ENCODE measurements at places on chromosomes 1 and 21.

DNA sequence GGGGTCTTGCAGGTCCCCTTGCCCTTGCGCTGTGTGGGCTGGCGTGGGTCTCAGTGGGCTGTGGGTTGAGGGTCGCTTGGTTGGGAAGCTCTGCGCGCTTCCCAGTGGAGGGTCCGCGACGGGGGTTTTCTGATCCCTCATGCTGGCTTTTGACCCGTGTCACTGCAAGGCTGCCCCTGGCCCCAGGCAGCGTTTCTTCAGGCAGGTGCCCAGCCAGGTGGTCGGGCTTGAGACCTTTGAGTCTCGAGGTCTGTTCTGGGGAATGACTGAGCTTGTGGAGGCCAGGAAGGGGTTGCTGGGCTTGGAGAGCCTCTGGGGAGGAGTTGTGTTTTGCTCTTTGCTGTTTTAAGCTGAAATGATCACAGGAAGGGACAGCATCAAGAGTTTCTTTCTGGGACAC is 5.3 kb downstream of the SKI start:
- no peaks in the 10 kb centered on the region for H3K27me3 ChIP-seq
- H3K27ac ChIP-seq, result peak overlapping the region; percentile 64
- peaks cover 85% of the 10 kb centered on the region for H3K4me1 ChIP-seq
- H3K4me3 ChIP-seq, result peak overlapping the region; percentile 91
- no peak for DNase-seq

- no peaks in the 10 kb centered on the region for H3K27me3 ChIP-seq
- H3K4me3 ChIP-seq, result no peak overlapping the region
- H3K4me1 ChIP-seq, result no peaks in the 10 kb centered on the region
- DNase-seq, result no peak
- no peaks in the 10 kb centered on the region for H3K36me3 ChIP-seq
Measured at GRCh38 chr21:37208056-37208721, 58.9 kb downstream of the VPS26C start.

DNA sequence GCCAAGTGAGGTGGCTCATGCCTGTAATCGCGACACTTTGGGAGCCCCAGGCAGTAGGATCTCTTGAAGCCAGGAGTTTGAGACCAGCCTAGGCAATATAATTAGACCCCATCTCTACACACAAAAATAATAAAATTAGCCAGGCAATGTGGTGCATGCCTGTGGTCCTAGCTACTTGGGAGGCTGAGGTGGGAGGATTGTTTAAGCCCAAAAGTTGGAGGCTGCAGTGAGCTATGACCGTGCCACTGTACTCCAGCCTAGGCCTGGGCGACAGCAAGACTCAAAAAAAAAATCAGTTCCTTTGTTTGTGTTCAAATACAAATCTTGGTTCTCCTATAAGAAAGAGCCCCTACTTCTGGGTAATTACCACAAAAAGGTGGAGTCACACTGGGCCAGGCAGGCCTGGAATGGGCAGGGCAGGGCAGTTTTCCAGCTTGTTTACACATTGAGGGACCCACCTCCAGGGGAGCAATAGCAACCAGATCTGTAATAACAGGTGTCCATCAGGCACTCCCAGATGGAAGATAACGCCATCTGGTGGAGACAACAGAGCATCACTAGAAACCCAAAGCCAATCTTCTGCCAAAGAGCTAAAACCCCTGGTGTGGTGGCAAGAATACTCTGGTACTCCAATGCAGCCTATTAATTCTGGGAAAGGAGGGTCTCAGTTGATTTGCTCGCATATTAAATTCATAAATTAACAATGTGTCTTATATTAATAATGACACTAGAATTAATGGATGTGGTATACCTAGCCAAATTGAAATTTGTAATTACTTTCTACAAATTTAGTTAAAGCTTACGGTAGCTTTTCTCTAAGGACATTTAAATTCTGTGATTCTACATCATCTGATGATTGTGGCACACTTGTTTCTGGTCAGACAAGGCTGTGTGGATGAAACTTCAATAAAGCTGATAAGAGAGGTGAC is 13.2 kb downstream of the PPP1R15B start:
- H3K4me3 ChIP-seq, result no peak overlapping the region
- peak; percentile 73 for DNase-seq
- no peaks in the 10 kb centered on the region for H3K27me3 ChIP-seq
- H3K4me1 ChIP-seq, result no peaks in the 10 kb centered on the region
- H3K27ac ChIP-seq, result no peak overlapping the region

- H3K4me3 ChIP-seq, result no peak overlapping the region
- H3K27ac ChIP-seq, result no peak overlapping the region
- H3K4me1 ChIP-seq, result no peaks in the 10 kb centered on the region
- DNase-seq, result no peak
Measured at GRCh38 chr1:12521096-12521495, 96.9 kb downstream of the DHRS3 start.

DNA sequence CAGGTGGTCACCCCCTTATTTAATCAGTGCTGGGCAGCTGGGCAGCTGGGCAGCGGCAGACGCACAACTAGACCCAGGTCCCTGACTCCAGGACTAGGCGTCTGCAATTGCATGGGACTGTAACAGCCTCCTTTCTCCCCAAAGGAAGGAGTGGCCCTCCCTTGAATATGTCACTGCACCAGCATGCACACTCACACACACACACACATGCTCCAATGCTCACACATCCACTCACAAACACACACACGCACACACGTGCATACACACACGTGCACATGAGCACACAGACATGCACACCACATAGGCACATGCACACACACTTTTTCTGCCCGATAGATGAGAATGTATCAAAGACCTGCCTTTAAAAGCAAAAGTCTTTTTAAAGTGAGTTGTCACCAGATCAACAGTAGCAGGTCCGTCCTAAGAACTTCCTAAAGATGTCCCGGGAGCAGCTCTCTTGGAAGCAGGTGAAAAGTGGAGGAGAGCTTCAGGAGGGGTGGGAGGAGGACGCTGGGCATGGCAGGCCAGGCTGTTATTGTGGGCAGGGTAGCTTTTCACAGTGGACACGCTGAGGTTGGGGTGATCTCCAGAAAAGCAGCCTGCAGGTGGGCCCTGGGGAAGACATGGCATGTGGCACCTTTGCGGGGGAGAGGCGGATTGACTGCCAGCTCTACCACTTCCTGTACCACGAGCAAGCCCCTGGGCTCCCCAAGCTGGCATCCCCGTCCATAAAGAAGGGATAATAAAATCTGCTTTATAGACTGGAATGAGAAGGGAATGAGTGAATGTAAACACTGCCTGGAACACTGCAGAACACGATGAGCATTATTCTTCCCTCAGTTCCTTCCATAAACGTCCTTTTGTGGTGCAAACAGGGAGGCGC is 1.7 kb downstream of the PDE9A start:
- peaks cover 12% of the 10 kb centered on the region for H3K4me1 ChIP-seq
- no peak overlapping the region for H3K27ac ChIP-seq
- peak overlapping the region; percentile 33 for H3K4me3 ChIP-seq
- H3K27me3 ChIP-seq, result peaks cover 19% of the 10 kb centered on the region
- DNase-seq, result no peak

GRCh38 chr1:155950829-155951228 is 9.4 kb downstream of the RXFP4 start:
- peaks cover 15% of the 10 kb centered on the region for H3K4me1 ChIP-seq
- peaks cover 55% of the 10 kb centered on the region for H3K36me3 ChIP-seq
- DNase-seq, result no peak
- no peaks in the 10 kb centered on the region for H3K27me3 ChIP-seq
- H3K27ac ChIP-seq, result no peak overlapping the region
- no peak overlapping the region for H3K4me3 ChIP-seq

DNA sequence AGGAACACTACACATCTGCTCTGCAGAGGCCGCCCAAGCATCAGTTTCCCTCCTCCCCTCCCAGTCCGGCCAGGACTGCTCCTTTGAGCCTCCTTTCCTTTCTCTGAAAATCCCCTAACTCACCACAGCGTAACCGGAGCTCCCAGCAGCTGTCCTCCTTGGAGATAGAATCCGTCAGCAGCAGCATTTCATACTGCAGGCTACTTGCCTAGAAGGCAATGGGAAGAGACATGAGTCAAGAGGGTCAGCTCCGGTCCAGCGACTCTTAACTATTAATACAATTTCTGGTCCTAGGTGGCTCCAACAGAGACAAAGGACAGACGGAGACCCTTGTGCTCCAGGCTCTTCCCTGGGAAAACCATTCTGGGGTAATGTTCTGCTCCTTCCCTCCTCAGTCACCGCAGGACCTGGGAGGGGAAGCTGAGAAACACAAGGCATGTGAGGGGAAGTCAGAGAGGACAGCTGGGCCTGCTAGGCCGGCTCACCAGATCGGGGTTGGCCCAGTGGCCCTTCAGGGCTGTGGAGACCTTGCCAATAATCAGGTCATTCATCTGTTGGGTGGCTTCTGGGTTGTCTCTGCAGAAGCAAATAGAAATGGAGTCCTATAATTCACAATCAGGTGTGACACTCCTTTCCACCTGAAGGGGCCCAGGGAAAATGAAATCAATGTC is 99.7 kb downstream of the UBR4 start:
- no peak overlapping the region for H3K27ac ChIP-seq
- no peak for DNase-seq
- no peaks in the 10 kb centered on the region for H3K27me3 ChIP-seq

DNA sequence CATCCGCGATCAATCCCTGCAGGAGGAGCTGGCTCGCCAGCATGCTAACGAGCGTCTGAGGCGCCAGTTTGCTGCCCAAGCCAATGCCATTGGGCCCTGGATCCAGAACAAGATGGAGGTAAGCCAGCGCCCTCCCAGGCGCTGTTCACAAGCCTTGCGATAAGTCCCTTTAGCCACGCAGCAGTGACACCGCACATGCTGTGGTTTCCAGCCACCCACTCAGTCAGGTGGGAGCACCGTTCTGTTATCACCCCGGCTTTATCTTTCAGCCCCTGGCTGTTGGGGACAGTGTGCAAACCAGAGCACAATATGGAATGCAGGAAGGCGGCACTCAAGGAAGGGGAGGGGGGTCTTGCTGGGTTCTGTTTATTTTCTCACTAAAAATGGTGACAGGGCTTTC is 41.1 kb upstream of the MTR start:
- H3K4me1 ChIP-seq, result no peaks in the 10 kb centered on the region
- no peaks in the 10 kb centered on the region for H3K36me3 ChIP-seq
- no peak overlapping the region for H3K4me3 ChIP-seq
- H3K27ac ChIP-seq, result no peak overlapping the region
- no peaks in the 10 kb centered on the region for H3K27me3 ChIP-seq

GRCh38 chr1:3514404-3514803 is 59.9 kb downstream of the ARHGEF16 start:
- no peaks in the 10 kb centered on the region for H3K4me1 ChIP-seq
- no peak for DNase-seq
- H3K36me3 ChIP-seq, result no peaks in the 10 kb centered on the region
- no peak overlapping the region for H3K4me3 ChIP-seq
- H3K27ac ChIP-seq, result no peak overlapping the region
- no peaks in the 10 kb centered on the region for H3K27me3 ChIP-seq

Data from CD8-positive, alpha-beta memory T cell (primary cell).